AG08395 (cell line): ENCODE measurements at places on chromosomes 5 and 9.

GRCh38 chr5:71946343-71947030 lies 160.8 kb upstream of the MAP1B start:
- DNase-seq, result no peak

- no peak for DNase-seq
Observed at GRCh38 chr5:32458880-32459495, 14.4 kb upstream of the ZFR start.

GRCh38 chr9:27945386-27945785 lies 372.1 kb upstream of the C9orf72 start:
- no peak for DNase-seq

DNA sequence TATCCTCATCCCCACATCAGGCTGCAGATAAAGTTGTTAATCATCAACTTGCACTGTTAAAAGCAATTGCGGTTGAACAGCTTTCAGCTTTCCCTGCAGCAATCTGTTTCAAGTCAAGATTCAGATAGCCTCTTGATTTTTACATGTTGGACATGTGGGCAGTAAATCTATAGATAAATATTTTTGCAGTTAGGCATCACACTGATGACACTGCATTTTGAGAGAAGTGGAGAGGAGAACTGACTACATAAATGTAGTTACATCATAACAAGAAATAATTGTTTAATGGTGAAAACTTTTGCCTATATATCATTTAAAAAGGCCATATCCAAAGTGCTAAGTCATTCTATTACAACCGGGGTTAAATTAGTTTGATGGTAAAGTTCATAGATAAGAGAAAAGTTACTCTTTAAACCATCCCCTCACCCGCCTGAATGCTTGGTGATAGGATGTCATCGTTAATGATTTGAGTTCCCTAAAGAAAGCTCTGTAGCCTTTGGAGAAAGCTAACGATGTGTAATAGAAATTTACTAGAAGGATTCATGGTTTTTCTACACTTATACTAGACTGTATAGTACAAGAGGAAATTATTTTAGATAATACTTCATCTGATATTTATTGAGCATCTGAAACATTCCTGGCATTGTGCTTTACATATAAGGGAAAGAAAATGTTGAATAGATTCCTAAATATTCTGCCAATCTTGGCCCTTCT lies 30.8 kb upstream of the ALDH1A1 start:
- DNase-seq, result no peak

- peak; percentile 64 for DNase-seq
Observed at GRCh38 chr9:127014216-127014909, 99.8 kb downstream of the RALGPS1 start.

DNA sequence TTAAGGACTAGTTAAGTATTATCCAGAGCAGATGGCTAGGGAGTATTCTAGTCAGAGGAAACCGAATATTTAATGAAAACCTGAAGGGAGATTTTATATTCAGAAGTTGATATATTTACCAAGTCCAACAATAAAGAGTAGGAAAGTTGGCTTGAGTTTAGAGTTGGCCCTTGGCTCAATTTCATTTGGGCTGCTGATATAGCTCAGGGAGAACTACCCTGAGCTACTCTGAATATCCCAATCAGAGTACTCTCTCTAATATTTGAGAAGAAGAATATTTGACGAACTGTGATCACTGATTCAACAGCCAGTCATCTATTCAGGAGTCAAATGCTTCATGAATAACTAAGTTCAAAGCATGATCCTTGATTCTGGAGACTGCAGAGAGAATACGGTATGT lies 34.5 kb downstream of the TBCA start:
- DNase-seq, result no peak

GRCh38 chr5:99020698-99021048 lies 91.9 kb upstream of the CHD1 start:
- no peak for DNase-seq

DNA sequence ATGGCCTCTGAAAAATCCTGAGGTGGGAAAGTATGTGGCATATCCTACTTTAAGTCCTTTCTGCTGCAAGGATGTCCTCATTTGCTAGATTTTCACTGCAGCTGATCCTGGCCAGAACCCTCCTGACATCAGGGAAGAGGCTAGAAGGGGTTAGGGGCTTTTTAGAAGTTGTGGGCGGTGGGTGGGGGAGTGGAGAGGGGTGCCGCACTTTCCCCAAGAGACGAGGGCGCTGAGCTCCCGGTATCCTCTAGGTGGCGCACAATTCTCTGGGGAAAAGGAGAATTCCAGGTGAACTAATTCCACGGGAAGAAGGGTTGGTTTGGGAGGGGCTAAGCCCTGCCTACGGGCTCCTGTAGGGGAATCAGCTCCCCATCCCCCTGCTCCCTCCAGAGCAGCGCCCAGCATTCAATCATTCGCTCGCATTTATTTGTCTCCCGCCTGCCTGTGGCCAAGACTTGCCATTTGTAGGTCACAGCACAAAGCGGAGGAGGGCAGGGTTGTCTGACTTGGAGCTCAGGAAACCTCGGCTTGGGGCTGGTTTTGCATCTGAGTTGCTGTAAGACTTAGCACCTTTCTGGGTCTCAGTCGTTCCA lies 42.9 kb upstream of the HAND1 start:
- DNase-seq, result no peak

DNA sequence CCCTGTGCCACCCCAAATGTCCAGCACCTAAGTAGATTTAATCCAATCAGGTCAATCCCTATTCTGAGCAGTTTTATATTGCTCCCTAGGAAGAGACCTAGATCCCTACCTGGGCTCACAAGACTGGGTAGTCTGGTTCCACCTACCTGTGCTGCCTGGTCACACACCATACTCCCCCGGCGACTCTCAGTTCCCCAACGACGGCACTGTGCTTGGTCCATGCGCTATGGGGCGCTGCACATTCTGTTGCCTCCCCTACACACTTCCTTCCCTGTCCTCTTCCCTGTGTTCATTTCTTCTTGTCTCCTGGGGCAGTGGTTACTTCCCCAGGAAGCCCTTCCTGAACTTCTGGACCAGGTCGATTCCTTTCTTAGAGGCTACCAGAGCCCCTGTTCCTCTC lies 109.9 kb upstream of the IL12B start:
- no peak for DNase-seq

DNA sequence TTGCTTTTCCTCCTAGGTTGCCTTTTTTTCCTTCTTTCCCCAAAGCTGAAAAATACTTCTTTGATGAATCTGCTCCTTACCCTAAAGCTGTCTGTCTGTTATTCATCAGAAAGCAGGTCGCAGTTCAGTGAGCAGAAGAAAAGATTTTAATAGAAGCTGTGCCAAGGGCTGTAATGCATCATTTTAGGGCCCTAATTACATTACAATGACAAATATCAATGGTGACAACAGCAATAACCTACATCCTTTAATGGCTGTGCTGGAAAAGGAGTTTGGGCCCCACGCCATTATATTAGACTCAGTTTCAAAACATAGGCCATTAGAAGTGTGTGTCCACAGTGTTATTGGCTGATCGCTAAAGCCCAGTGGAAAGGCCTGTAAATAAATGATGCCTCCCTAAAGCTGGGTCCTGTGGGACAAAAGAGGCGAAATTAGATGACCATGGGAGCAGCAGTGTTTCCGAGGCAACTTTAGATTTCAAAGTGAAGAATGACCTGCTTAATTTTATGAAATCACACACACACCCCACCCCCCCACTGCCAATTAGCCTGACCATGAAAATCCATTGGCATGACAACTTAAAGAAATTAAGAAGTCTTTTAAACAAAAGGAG lies 38.4 kb downstream of the TLE4 start:
- peak; percentile 51 for DNase-seq

DNA sequence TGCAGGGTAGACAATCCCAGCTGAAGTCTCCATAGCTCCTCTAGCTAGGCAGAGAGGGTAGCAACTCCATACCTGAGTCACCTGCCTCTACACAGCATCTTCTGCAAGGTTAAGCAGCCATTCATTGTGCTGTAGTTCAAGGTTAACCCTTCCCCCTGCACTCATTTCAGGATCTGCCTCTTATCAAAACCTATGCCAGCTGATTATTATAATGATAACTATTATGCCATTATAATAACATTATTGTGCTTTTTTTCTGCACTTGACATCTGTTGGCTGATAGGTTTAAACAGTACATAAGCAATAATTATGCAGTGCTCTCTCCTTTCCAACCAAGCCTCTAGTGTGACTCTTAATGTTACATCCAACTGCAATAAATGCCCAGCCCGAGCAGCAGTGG lies 17.3 kb downstream of the SIL1 start:
- DNase-seq, result no peak

GRCh38 chr5:137737349-137738131 lies 1.7 kb upstream of the KLHL3 start:
- no peak for DNase-seq

DNA sequence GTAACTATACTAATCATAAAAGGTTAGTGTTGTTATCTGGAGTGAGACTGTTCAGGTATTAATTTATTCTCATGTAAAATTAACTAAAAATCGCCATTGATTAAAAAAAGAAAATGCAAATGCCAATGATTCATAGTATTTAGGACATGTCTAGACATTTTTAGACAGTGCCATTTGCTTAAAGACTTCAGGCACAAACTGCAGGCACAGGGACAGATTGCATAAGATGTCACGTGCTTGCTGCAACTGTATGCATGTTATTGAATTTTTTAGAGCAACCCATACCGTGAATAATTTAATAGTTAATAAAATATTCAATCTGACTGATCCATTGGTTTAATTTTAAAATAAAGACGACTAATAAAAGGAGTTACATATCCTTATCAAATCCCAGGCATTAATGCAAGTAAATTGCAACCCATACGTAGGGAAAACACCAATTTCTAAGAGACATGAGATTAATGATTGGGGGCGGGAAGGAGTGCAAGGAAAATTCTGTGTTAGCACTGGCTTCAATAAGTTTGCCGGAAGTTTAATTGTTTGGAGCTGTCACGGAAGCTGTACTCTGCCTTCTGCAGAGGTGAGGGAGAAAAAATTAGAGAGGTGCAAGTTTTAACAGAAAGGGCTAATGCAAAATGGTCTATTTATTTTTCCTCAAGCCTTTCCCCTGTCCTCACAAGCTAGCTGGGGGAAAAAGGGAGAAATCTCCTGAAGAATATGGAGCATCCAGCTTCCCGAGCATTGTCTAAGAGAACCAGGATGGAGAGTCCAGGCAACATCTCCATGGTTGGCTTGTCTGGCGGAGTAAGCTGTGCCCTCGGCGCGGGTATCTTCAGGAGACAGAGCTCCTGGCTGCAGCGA lies 2.9 kb downstream of the EDIL3 start:
- no peak for DNase-seq

- peak; percentile 18 for DNase-seq
Observed at GRCh38 chr5:36734422-36734821, 128.0 kb downstream of the SLC1A3 start.

- DNase-seq, result no peak
Observed at GRCh38 chr9:114449236-114449635, 56.0 kb downstream of the WHRN start.

GRCh38 chr5:134525683-134526482 lies 413 bp downstream of the JADE2 start:
- DNase-seq, result peak; percentile 70

DNA sequence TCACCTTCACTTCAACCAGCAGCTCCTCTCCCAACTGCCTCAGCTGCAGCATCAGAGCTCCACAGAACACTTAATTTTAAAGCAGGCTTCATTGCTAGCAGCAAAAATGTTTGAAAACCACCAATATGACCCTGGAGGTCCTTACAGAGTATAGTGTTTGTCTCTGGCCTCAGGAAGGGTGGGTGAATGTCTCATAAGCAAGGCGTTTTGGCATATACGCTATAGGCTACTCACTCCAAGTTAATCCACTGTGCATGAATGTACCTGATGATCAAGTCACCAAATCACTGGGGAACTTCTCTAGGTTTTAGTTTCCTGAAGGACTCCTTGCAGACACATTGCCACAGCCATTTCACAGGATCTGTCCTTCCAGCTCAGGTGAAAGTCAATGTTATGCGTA lies 125.3 kb downstream of the GABBR2 start:
- DNase-seq, result no peak

DNA sequence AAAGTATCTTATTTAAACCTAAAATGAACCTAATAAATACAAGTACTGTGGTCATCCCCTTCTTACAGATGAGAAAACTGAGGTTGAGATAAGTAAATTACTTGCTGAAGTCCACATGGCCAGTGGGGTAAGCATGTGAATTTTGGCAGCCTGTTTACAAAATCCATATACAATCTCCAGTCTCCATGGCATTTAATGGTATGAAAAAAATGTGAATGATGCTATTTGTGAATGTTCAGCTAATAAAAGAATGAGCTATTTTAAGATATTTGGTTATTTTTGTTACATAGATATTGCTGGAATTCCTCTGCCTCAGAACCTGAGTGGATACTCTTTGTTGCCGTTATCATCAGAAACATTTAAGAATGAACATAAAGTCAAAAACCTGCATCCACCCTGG lies 19.3 kb upstream of the GPR150 start:
- DNase-seq, result peak; percentile 10

- no peak for DNase-seq
Observed at GRCh38 chr9:97313746-97314145, 6.3 kb downstream of the CCDC180 start.

DNA sequence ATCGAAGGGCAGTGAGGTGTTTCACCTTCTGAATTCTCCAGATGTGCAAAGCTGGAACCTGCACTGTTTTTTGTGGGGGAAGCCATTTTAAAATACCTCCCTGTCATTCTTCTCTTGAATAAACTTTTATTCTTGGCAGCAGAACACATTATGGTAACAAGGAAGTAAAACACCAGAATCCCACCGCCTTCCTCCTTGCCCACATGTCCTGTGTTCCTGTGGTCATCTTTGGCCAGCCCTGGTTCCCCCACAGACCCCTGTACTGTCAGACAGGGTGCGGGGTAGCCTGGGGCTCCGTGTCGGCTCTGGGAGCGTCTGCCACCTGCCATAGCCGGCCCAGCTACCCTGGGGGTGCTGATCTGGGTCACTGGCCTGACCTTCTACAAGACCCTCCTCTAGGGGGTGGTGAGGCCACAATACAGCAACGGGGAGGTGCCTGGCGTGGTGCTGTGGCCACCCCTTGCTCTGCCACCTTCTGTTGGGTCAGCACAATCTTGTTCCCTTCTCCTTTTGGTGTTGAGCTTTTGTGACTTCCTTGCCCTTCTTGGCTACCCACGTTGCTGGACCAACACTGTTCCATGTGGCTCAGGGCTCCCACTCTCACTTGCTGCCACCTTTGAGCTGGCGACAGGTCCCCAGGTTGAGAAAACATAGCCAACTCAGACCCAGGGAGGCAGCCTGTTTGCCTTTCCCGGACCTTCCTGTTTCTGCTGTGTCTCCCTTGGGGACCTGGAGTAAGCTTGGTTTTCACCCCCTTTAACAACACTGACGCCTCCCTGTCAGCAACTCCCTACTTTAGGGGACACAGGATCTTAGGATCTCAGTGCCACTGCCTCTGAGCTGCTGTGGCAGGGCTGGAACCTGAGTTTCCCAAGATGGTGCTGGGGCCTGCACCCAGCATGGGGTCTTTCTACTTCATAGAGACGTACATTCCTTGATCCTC lies 4.8 kb downstream of the WNK2 start:
- DNase-seq, result no peak

DNA sequence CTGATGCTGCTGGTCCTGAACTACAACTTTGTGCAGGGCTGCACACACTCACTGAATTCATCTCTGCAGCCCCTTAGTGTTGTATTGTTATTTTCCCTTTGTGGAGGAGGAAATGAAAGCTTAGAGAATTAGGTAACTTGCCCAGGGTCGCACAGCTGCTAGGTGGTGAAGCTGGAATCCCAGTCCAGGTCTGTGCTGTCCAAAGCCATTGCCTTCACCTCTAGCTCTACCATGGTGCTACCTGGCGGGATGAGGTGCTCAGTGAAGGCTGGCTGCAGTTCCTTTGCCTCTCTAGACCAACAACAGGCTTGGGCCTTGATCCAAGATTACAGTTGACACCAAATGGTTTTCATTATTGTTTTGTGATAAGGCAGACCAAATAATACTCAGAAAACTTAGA lies 177.8 kb upstream of the PITX1 start:
- DNase-seq, result no peak

- peak; percentile 72 for DNase-seq
Observed at GRCh38 chr9:79408617-79409016, 163.1 kb upstream of the TLE4 start.
